ENCODE measurements at places on chromosomes 5 and 9.

DNA sequence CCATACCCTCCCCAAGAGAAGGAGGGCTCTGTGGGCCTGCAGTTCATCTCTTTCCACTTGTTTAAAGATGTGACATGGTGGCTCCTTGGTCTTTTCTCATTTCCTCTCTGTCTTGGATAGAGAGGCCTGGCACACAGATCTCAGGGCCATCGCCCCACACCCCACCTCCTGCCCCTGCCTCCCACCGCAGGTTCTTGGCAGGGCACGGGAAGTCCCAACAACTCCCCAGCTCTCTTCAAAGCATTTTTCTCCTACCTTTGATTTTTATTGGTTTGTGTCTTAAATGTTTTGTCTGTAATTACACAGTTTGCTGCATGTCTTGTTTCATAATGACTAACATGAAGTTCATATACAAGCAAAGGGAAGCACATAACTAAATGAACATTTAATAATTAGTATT, 178.5 kb upstream of the MSX2 start:
- DNase-seq, result no peak

- DNase-seq, result no peak
Measured at GRCh38 chr5:121698690-121699089, 153.0 kb upstream of the FTMT start.

- DNase-seq, result no peak
Measured at GRCh38 chr5:149794041-149794440, 63.9 kb downstream of the PPARGC1B start.

- no peak for DNase-seq
Measured at GRCh38 chr9:135249711-135250110, 162.2 kb downstream of the OLFM1 start.

DNA sequence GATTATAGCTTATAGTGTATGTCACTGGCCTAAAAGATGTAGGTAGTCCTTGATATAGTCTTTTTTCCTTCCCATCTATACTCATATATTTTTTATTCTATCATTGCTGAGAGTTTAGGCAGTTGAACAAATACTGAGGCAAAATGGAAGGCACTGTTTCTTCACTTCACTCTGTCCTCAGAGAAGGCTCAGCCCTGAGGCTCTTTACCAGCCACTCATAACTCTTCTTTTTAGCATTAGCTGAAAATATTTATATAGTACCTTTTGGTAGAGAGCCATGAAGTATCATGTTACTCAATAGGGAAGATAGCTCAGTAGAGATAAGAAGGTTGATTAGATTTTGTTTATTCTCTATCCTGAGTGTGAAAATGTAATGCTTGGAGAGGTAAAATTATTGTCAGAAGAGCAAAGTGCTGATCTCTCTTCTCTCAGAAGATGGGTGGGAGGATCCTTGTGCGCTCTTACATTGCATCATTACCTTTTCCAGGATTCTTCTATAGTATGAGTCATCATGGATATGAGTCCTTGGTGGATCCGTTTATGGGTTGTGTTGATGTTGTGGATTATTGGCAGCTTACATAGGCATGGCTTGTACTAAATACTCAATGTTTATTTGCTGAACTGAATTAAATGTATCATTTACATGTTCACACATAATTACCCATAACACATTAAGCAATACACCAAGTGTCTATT, 88.1 kb downstream of the ANXA1 start:
- no peak for DNase-seq

- DNase-seq, result no peak
Measured at GRCh38 chr9:116327701-116328405, 174.3 kb downstream of the PAPPA start.

DNA sequence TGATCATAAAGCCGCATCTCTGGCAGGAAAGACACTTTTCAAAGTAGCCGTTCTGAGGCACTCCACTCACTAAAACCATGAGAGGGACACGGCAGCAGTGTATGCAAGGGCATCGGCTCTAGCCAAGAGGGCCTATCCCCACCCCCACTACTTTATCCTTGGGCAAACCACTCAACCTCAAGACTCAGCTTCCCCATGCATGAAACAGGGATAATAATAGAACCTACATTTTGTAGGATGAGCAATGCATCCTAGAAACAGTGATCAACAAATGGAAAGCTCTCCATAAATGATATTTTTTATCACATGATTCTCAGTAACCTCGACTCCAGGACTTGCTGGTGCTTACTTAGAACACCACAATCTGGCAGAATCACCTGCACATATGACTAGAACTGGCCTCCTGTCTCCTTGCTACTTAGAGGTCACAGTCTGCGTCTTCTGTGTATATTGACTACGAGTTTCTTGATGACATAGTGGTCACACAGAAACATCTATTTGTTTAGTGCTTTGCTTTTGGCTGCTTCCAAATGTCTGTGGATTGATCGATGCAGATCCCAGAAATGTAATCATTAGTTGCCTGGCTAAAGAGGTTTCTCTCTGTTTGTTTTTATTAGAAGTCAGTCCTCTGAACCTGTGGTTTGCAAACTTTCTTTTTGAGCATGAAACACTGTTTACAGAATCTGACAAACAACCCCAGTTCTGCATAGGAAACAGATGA, 102.1 kb downstream of the LHFPL2 start:
- no peak for DNase-seq

DNA sequence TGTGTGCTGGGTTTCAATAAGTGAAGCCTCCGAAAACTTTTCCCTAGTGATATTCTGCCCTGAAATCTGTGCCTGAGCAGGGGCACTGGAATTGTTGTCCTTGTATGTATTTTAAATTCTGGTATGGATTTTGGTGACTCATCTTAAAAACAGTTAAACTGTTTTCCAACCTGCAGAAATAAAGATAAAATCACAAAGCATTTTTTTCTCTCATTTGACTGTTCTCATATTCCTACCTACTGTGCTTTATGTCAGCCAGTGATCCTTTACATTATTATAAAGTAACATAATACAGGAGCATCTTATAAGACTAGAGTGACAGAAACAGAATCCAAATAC, 10.9 kb upstream of the TAF11L2 start:
- no peak for DNase-seq

All from GOT3 (cell line).